NCI-H1436 treated with DMSO at 0.1 percent for 48 hours (cell line): ENCODE measurements at places on chromosomes 3 and 15.

DNA sequence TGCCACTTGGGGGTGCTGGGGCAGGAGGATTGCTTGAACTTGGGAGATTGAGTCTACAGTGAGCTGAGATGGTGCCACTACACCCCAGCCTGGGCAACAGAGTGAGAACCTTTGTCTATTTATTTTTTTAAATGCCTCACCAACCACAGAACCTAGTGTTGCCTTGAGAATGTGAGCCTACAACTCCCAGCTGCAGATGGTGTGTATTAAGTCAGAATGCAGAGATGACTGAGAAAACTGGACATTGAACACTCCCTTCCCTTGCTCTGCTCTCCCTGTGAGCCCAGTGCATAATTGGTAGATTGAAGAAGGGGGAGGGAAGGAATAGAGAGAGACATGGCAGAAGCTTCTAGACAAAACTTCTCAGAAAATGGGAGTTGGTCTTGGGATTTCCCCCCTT is 53.5 kb downstream of the CCDC33 start:
- DNase-seq = no peak

- DNase-seq = no peak
These were observed 472 bp downstream of the BSN start for GRCh38 chr3:49554633-49555265.

DNA sequence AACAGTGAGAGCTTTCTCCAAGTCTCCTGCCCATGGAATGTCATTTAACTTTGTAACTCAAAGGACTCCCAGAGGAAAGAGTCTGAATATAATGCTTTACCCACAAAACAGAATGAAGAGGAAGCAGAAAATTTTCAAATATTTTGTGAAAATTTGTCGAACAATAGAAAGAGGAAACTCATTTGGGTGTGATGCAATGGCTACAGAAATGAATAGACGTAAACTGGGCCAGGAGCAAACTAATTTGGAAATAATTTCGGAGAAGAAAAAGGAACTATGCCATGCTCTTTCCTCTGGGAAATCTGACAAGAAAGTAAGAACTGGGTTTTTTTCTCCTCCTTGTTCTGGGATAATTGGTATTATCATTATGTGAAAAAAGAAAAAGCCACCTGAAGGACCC is 11.2 kb upstream of the SUMF1 start:
- no peak for DNase-seq

DNA sequence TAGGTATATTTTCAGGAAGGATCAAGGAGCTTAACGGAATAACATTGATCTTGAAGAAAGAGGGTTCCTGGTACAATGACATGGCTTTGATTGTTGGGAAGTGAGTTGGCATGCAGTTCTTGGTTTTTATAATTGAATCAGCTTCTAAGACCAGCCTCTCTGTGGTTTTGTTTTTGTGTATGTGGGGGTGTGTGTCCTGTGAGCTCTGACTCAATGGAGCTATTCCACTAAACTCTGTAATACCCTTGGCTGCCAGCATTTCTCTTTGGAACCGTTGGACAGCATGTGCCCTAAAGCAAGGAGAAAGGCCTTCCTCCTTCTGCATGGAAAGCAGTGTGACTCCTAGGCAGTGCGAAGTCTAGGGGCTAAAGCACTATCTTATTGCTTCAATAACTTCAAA is 124.8 kb downstream of the EDEM1 start:
- DNase-seq = no peak

- no peak for DNase-seq
These were observed 212.5 kb downstream of the OSBPL10 start for GRCh38 chr3:31768479-31769125.

GRCh38 chr3:119716998-119717397 is 14.2 kb downstream of the CFAP91 start:
- no peak for DNase-seq

- no peak for DNase-seq
These were observed 307.1 kb downstream of the KBTBD8 start for GRCh38 chr3:67305160-67305559.

- DNase-seq = no peak
These were observed 16.2 kb upstream of the TMEM40 start for GRCh38 chr3:12775226-12775625.

DNA sequence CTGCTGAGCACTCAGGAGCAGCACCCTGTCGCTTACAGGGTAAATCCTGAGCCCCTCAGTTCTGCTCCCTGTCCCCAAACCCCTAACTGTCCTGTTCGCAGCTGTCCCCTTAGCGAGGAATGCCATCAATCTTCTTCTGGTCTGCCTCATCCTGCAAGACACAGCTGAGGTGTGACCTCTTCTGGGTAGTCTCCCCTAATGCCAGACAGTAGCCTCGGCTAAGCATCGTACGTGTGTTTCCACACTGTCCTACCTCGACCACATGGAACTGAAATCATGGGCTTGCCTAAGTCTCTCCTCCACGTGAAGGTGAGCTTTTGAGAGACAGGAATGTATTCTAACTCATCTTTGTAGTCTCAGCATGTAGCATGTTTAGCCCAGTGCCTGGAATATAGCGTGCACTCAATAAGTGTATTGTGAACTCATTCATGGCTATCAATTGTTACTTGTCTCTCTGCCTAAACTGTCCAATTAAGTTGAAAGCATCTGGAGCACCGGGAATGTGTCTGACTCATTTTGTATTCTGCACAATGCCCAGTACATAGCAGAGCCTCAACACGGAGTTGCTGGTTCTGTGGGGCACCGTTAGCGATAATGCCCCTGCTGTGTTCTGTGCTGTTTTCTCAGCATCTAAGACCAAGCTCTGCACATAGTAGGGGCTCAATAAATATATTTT is 90.2 kb downstream of the HES1 start:
- DNase-seq = no peak

- DNase-seq = no peak
These were observed 146.5 kb upstream of the MME start for GRCh38 chr3:154933581-154933980.
